ENCODE measurements at places on chromosomes 3 and 15. TPM values are rescaled to one million over a fixed set of nuclear protein-coding genes. Genes with fewer than 3 reads are reported as not detected.

Gene ITIH1
- total RNA-seq, result not detected

Gene TRH
- not detected for total RNA-seq

Gene MAGEL2
- total RNA-seq, result not detected

Gene LRRC34
- total RNA-seq, result 0.34 TPM

Gene PLSCR5
- total RNA-seq, result not detected

Gene MESP1
- total RNA-seq, result 0.61 TPM

Gene HRG
- total RNA-seq, result 0.10 TPM

Gene SHC4
- total RNA-seq, result 4.7 TPM

Gene PRKCD
- total RNA-seq, result 32.7 TPM

Gene SLC35G2
- total RNA-seq, result 2.9 TPM

Gene ABHD14A
- total RNA-seq, result 14.8 TPM

Gene ASB14
- not detected for total RNA-seq

Measured in lower leg skin (tissue), 4 donors.